ENCODE measurements at places on chromosomes 7 and 10.

- no peak for DNase-seq
Observed at GRCh38 chr10:122474131-122474818, 12.9 kb downstream of the HTRA1 start.

GRCh38 chr7:100914208-100914878, 18.7 kb upstream of the ACHE start:
- no peak for DNase-seq

DNA sequence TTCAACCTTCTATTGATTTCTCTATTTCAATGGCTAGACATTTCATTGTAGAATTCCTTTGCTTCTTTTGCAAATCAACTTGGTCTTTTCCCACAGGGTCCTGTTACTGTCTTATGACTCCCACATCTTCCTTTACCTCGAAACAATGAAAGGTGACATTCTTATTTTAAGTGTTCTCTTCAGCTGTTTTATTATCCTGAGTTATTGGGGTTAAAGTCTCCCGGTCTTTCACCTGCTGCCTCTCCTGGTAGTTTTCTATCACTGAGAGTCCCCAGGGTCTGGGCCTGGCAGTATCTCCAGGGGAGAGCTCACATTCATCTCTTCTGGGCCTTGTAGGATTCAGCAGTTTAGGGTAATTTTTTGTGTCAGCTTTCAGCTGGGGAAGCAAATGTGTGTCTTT, 95.8 kb downstream of the HECW1 start:
- no peak for DNase-seq

DNA sequence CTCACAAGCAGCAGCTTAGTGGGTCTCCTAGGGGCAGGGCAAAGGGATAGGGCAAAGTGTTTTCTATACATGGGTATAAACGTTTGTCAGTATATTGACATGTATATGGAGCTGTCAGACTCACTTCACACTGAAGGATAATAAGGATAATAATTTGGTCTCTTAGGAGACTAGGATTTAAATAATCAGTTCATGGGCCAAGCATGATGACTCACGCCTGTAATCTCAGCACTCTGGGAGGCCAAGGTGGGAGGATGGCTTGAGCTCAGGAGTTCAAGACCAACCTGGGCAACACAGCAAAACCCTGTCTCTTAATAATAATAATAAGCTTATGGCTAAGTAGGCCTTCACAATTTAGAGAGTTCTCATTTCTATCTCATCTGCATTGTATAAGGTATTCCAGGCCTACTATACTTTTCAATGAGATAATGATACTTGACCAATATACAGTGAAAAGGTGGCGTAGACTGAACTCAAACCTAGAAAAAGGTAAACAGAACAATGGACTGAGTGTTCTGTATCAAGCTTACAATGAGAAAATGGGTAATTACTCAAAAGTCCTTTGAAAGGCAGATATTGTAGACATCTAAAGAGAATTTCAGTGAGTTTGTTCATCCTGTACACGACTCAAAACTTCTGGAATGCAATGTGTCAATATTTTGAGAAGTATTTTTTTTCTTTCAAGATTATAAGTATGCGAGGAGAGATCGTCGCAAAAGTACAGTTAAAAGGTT, 7.0 kb downstream of the GSAP start:
- DNase-seq: no peak

DNA sequence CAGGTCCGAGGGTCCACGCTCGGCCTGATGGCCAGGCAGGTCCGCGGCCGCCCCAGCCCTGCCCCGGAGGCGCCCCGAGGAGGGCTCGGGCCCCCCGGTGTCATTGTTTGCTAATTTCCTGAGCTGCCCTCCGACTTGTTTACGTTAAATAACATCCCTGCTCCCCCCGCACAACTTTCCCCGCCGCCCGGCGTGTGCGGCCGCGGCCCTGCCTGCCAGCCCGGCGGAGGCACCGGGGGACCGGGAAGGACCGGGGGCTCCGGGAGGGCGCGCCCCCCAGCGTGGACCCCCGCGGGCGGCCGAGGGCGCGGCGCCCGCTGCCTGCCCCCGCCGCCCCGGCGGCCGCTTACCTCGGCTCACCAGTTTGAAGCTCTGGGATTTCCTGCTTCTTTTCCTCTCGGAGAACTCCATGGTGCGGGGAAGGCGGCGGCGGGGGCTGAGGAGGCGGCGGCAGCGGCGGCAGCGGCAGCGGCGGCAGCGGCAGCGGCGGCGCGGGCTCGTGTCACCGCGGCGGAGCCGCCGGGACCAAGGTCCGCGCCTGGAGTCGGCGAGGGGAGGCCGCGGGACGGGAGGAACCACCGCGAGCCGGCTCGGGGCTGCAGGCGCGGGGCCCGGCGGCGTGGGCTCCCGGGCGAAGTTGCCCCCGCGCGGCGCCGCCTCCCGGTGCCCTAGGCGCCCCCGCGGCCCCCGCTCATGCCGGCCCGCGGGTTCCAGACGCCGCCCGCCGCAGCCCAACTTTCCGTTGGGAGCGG, 515 bp downstream of the BEND7 start:
- no peak for DNase-seq

GRCh38 chr7:107442678-107443077, 27.2 kb upstream of the GPR22 start:
- DNase-seq: no peak

- DNase-seq: no peak
Observed at GRCh38 chr10:29714096-29714874, 79.5 kb upstream of the SVIL start.

- DNase-seq: no peak
Observed at GRCh38 chr10:30068492-30069223, 9.3 kb upstream of the JCAD start.

DNA sequence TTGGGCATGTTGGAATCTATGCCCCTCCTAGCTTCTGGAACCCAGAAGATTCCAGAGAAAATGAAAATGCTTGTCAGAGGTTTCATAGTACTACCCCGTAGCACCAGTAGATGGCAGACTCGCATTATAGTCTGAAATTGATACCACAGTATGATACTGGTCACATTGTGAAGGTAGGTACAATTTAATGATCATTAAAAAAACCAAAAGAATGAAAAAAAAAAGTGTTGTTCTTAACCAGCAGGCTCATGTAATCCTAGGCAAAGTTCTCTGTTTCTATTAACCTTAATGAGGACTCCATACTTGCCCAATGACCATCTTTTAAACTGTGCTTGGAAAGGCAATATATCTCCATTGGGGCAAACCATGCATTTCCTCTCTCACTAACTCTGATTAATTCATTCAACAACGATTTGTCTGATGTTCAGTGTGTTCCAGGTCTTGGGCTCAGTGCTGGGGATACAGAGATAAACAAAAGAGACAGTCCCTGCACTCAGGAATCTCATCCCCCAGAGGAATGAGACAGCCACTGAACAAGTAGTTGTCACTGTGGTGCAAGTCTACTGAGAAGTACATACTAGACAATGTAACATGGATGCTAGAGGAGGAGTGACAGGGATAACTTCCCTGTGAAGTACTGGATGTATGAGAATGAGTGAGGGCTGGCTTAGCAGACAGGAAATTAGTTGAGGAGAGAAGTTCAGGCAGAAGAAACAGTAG, 223.5 kb upstream of the PHYHIPL start:
- DNase-seq: peak; percentile 3

DNA sequence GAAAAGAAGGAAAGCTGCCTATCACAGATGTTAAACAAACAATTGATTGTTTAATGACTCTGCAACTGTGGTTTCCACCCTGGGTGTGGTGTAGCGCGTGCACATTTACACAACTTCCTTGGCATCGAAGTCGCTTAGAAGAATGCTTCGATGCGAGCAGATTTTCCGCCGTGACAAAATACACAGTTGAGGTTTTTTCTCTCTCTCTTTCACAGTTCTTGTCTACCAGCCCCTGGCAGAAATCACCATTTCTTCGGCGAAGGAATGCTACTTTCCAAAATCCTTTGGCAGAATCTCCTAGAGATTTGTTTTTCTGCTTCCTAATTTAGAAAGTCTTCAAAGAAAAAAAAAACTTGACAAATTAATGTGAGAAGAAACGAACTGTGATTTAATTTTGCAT, 70.7 kb upstream of the C1QL3 start:
- no peak for DNase-seq

GRCh38 chr10:92538231-92538958, 35.5 kb downstream of the IDE start:
- no peak for DNase-seq

- no peak for DNase-seq
Observed at GRCh38 chr7:87574630-87575029, 26.1 kb downstream of the ABCB1 start.

DNA sequence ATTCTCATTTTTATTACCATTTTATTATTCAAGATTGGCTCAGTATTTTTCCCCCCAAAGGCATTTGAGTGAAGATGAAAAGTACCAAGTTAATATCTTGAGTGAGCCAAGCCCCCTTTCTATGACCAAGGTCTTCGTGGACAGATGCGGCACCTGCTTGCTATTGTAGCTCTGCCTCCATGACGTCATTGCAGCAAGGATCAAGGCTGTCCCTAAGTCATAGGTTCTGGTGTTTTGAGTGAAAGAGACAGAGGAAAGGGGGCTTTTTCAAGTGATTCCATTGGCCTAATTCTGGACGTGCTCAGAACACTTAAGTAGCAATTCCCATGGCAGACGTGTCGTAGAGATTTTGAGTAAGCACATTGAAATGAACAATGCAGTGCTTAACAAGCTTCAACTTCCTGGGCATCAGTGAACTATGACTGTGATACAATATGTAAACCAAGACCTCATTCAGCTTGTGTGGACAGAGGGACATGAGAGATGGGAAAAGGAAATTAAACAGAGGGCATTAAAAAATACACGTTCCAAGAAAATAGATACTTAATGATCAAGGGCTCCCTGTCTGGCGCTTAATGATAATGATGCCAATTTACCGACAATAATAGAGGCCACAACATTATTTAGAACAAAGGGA, 248.7 kb upstream of the NPVF start:
- DNase-seq: no peak

GRCh38 chr7:235576-236395, 43.4 kb downstream of the FAM20C start:
- DNase-seq: no peak

DNA sequence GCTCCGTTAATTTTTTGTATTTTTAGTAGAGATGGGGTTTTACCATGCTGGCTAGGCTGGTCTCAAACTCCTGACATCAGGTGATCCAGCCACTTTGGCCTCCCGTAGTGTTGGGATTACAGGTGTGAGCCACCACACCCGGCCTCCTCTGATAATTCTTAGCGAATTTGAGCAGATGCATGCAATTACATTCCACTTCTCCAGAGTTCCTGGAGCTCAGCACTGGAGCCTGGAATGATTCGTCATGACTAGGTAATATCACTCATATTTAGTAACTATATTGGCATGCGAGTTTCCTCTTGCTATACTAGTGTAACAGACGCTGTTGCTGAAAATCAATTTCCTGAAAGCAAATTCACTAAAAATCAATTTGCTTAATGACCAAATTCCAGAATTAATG, 86.8 kb downstream of the MKX start:
- DNase-seq: no peak

DNA sequence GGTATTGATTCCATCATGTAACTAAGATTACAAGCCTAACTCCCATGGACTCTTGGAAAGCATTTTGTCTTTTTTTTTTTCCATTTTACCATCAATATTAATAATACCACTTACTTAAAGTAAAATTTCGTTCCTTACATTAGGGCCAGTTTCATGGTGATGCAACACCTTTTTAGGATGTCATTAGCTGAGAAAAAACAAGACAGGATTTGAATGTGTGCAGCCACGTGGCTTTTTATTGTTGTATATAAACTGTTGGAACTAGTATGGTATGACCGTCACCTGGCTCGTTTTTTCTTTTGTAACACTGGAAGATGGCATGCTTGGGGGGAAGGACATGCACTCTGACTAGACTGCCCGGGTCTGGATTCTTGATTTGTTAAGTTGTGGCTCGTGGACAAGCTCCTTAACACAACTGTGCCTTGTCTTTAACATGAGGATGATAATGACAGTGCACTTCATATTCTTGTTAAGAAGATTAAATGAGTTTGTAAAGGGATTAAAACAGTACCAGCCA, 42.1 kb downstream of the ARHGAP21 start:
- no peak for DNase-seq

GRCh38 chr10:42943025-42943818, 133.6 kb upstream of the RET start:
- DNase-seq: no peak

- DNase-seq: no peak
Observed at GRCh38 chr7:159211540-159212182, 67.0 kb upstream of the VIPR2 start.

DNA sequence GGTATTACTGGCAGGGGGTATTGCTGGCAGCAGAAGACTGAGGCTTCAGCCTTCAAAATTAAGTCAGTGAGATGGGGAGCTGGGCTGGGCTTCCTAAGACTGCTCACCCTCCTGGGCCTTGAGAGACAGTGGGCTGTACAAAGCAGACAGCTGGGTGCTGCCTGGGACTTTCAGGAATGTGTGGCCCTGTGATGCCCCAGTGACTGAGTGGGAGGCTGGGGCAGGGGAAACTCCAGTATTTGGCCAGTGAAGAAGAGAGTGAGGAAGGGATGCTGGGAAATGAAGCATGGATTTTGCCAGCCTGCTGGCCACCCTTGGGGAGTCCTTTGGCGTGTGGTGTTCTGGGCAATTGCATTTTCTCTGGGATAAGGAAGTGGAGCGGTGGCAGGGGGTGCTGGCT, 442 bp downstream of the ANKRD2 start:
- DNase-seq: no peak

GRCh38 chr10:33196710-33197491, 137.6 kb downstream of the NRP1 start:
- no peak for DNase-seq

DNA sequence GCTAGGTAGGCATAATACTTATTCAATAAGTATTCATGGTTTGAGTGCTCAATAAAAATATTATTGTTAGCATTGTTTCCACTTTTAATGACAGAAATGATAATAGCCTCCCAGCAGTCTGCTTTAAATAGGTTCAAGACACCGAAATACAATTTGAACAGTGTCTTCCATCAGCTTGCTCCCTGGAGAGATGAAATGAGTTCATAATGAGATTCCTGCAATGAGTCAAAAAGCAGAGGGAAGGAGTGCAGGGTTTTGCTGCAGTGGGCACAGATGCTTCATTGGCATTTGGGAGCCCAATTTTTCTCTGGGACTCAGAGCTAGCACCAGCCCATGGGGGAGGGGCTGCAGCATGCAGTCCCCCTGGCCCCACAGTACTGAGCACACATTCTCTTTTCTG, 32.6 kb upstream of the CHCHD3 start:
- DNase-seq: no peak

DNA sequence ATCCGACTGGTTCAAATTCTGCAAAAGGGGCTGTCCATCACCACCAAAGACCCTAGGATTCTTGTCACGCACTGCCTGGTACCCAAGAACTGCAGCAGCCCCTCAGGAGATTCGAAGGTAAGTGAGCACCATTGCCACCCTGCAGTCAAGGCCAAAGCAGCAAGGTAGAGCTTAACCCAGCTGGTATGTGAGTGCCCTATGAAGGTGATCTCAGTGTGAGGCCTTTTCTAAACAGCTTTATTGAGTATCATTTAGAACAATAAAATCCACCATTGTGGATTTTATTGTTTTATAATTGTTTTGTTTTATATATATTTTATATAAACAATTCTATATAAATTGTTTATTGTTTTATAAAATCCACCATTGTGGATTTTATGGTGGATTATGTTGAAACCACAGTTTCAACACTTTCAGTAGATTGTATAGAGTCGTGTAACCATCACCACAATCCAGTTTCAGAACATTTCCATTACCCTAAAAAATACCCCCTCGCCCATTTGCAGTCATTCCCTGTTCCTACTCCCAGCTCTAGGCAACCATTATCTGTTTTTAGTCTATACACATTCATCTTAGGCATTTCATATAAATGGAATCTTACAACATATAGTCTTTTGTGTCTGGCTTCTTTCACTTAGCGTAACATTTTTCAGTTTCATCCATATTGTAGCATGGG, 20.1 kb upstream of the CALU start:
- DNase-seq: no peak

- no peak for DNase-seq
Observed at GRCh38 chr7:74568658-74569057, 88.9 kb upstream of the GTF2I start.
